ENCODE measurements at places on chromosomes 6 and 20.

DNA sequence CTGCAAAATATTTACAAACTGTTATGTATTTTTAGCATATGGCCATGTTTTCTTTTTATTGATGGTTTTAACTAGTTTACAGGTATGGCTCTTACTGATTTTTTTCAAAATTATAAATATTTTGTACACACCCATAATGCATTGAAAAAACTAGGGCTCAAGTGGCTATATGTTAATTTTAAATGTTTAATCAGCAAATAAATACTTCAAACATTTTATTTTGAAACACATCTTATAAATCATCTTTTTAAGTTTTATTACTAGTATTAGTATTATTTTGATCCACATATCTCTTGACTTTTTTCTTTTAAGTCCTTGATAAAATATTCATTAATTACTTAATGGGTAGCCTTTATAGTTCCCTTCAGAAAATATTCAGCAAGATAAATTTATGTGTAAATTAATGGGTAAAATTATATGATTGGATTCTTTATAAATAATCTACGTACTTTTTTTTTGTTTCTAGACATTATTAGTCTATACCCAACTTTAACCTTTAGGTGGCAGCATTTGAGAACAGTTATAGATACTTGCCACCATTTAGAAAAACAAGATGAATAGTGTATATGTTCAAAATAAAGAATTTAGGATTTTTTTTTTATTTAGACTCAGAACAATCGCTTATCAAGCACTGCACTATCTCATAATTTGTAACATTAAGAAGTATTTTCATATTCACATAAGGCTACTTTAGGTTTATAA is 241.9 kb downstream of the ADGRB3 start:
- DNase-seq: peak; percentile 66

DNA sequence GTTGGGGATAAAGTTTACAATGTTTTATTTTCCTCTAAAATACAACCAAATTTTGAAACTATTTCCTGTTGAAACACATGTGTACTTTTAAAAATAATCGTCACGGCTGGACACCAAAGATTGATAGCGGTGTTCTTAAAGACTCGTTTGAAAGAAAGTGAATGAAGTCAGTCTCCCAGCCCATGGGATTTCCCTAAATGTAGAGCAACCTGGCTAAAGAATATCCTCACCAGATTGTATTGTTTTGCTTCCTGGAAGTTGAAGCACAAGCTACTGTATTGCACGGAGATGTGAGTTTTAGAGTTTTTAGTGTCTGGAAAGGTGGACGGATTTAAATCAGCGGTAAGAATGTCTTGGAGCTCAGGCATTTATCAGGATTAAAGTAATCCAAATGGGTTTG is 189.5 kb downstream of the THBS2 start:
- no peak for DNase-seq

DNA sequence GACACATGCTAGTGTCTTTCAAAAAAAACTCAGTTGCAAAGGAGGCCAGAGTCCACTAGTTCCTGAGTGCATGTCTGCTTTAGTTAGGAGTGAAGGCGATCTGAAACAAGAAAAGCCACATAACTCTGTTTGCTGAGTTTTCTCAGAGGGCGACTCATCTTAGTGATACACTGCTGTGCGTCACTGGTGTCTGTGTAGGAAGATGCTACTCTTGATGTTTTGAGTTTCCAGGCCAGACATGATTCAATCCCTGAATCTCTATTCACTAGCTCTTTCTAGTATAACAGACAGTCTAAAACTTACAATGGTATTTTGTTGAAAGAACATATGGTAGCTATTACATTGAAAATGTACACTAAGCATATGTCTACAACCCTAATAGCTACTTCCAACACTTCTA is 60.9 kb downstream of the GFRAL start:
- no peak for DNase-seq

- no peak for DNase-seq
Measured at GRCh38 chr20:58853976-58854637, 1.6 kb downstream of the GNAS start.

DNA sequence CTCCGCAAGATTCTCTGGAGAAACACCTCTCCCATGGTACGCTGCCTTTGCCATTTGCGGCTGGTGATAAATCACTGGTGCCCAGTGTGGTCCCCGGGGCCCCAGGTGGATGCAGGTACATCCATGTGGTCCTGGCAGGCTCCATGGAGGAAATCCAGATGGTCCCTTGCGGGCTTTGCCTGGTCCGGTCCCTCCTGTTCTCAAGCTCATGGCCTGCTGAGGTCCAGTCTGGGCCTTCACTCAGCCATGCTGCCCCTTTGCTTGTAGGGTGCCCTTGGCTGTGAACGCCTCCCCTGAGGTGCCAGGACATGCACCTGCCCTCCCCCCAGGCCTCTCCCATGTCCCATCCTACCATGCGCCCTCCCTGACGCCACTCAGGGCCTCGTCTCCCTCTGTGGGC is 21.2 kb upstream of the DACT2 start:
- DNase-seq: no peak

- no peak for DNase-seq
Measured at GRCh38 chr6:72031471-72031870, 145.1 kb downstream of the RIMS1 start.

DNA sequence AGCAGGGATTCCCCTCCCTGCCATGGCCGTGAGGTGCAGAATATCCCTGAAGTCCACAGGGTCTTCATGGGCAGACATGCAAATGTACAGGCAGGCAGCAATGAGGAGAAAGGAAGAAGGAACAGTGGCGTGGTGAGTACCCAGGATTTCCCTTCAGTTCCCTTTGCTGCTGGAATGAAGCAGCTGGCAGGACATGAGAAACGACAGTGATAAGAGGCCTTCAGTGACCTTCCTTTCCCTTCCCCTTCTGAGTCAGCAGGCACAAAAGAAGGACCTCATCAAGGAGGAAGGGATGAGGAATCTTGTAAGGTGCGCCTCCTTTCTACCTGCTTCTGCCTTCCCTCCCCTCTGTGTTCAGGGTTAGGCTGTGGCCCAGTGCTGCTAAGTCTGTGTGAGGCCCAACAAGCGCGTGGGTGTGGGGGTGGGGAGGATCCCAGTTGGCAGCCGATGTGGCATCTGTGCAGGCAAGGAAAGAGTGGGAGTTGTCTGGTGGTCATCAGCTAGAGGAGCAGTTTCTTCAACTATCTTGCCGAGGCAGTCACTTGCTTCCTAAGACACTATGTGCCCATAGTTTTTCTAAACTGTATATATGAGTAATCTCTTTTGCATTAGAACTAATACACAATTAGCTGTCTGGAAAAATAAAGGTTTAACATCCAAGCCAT is 29.5 kb upstream of the FBXO9 start:
- DNase-seq: no peak

- DNase-seq: no peak
Measured at GRCh38 chr6:149734915-149735314, 11.4 kb downstream of the NUP43 start.

All from NCI-H1105 treated with DMSO at 0.1 percent for 48 hours (cell line).